ENCODE measurements at places on chromosomes 7 and 10. TPM values are rescaled to one million over a fixed set of nuclear protein-coding genes. Genes with fewer than 3 reads are reported as not detected.

PRR15 gene
- total RNA-seq, result not detected

UPK3B gene
- total RNA-seq, result 2.7 TPM

KCNMA1 gene
- not detected for total RNA-seq

BTBD16 gene
- total RNA-seq, result not detected

KLF14 gene
- not detected for total RNA-seq

PRPS1L1 gene
- not detected for total RNA-seq

ERVW-1 gene
- 0.12 TPM for total RNA-seq

LIPJ gene
- 0.32 TPM for total RNA-seq

FAM221A gene
- total RNA-seq, result 7.3 TPM

- DNase-seq, result no peak
- H3K4me1 ChIP-seq, result no peaks in the 10 kb centered on the region
- H3K27me3 ChIP-seq, result no peaks in the 10 kb centered on the region
- H3K36me3 ChIP-seq, result no peaks in the 10 kb centered on the region
Measured at GRCh38 chr7:14754631-14755030, 147.9 kb downstream of the DGKB start.

DNA sequence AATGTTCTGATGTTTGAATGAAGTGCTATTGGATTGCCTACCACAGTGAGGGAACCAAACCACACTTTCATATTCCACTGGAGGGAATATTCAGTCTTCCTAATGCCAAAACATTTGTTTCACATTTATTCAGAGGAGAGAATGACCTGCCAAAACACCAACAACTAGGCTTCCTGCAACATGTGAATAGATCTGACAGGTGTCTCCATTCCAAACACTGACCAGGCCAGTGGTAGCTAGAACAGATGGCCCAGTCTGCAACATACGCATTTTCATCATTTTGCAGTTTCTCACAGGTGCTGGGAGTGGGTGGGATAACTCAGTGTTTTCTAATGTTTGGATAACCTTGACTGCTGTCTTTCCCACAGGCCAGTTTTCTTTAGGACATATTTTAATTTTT, 110.0 kb downstream of the RELN start:
- H3K4me3 ChIP-seq, result no peak overlapping the region
- H3K27ac ChIP-seq, result no peak overlapping the region
- no peaks in the 10 kb centered on the region for H3K36me3 ChIP-seq
- DNase-seq, result no peak
- H3K27me3 ChIP-seq, result no peaks in the 10 kb centered on the region

GRCh38 chr10:73559590-73559989, 31.6 kb downstream of the USP54 start:
- DNase-seq, result no peak
- no peaks in the 10 kb centered on the region for H3K27me3 ChIP-seq
- H3K27ac ChIP-seq, result no peak overlapping the region
- H3K4me1 ChIP-seq, result no peaks in the 10 kb centered on the region
- no peaks in the 10 kb centered on the region for H3K36me3 ChIP-seq
- no peak overlapping the region for H3K4me3 ChIP-seq

DNA sequence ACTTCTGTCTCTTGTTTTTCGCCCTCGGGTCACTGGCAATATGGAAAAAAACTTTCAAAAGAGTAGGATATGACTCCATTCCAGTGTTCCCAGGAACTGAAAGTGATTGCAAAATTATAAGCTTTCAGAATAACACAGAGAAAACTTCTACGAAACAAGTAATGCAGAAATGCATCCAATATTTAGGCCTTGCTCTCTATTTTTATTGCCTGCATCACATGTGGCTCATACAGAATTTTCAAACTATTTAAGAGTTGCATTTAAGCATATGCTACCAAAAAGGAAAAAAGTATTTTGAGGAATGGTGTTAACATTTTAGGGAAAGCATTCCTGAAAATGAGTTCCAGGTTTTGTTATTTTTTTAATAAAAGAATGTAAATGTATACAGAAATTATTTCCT, 228.0 kb downstream of the CACNB2 start:
- no peaks in the 10 kb centered on the region for H3K27me3 ChIP-seq
- H3K4me3 ChIP-seq, result no peak overlapping the region
- no peak for DNase-seq
- H3K27ac ChIP-seq, result no peak overlapping the region
- no peaks in the 10 kb centered on the region for H3K36me3 ChIP-seq

DNA sequence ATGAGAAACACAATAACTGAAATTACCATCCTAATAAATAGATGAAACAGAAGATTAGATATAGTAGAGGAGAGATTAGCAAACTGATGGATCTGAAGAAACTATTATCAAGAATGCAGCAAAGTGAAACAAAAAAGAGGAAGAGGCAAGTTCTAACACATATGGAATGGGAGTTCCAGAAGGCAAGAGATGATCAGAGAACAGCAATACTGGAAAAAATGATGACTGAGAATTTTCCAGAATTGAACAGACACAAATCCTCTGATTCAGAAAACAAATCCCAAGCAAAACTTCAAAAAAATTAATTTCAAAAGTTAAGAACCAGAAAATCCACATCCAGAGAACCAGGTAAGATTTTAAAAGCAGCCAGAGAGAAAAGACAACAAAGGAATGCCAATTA, 20.2 kb upstream of the CYREN start:
- no peak overlapping the region for H3K4me3 ChIP-seq
- no peaks in the 10 kb centered on the region for H3K4me1 ChIP-seq
- H3K36me3 ChIP-seq, result peaks cover 47% of the 10 kb centered on the region
- no peaks in the 10 kb centered on the region for H3K27me3 ChIP-seq

- H3K4me3 ChIP-seq, result no peak overlapping the region
- no peak overlapping the region for H3K27ac ChIP-seq
- H3K36me3 ChIP-seq, result no peaks in the 10 kb centered on the region
- no peaks in the 10 kb centered on the region for H3K27me3 ChIP-seq
Measured at GRCh38 chr7:13702251-13702650, 287.2 kb downstream of the ETV1 start.

GRCh38 chr7:55144333-55145317, 125.8 kb downstream of the EGFR start:
- no peaks in the 10 kb centered on the region for H3K36me3 ChIP-seq
- H3K27me3 ChIP-seq, result no peaks in the 10 kb centered on the region
- no peak overlapping the region for H3K27ac ChIP-seq
- no peaks in the 10 kb centered on the region for H3K4me1 ChIP-seq

DNA sequence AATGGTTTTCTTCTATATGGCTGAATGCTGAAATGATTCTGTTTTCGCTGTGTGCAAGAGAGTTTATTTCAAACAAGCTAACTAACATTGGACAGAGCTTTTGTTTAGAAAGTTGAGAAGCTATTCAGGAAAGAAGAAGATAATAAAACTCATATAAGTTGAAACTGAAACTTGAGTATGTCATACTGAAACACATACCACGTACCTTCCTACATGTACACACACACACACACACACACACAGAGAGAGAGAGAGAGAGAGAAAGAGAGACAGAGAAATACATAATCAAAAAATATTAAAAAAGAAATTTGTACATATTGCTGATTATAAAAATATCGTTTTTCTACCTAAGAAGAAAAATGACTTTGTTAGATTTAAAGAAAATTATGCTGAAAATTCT, 561.9 kb upstream of the KCND2 start:
- DNase-seq, result no peak
- no peaks in the 10 kb centered on the region for H3K4me1 ChIP-seq
- no peak overlapping the region for H3K27ac ChIP-seq
- no peaks in the 10 kb centered on the region for H3K27me3 ChIP-seq

DNA sequence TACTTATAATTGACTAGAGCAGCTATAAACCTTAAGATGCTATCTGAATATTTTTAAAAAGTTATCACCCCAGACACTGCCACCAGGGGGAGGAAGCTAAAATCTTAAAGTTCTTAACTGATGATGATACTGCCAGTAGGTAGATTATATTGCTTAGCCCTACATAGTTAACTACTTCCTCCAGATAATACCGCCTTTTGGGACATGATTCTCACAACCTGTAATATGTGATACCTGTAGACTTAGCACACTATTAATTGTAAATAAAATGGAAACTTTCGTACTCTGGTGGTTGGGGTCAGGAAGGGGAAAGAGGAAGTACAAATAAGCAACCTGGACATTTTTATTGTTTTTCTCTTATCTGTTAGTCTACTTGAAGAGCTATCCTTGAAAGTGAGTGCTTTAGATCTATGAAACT, 268.9 kb downstream of the ADK start:
- H3K27ac ChIP-seq, result no peak overlapping the region
- no peak overlapping the region for H3K4me3 ChIP-seq
- no peaks in the 10 kb centered on the region for H3K27me3 ChIP-seq
- peak; percentile 39 for DNase-seq
- H3K36me3 ChIP-seq, result no peaks in the 10 kb centered on the region

GRCh38 chr10:100192350-100192749, 6.5 kb upstream of the ERLIN1 start:
- H3K27me3 ChIP-seq, result no peaks in the 10 kb centered on the region
- no peak overlapping the region for H3K27ac ChIP-seq
- peaks cover 31% of the 10 kb centered on the region for H3K36me3 ChIP-seq
- no peak for DNase-seq
